MCF 10A (cell line): ENCODE measurements at places on chromosomes 16 and 17.

DNA sequence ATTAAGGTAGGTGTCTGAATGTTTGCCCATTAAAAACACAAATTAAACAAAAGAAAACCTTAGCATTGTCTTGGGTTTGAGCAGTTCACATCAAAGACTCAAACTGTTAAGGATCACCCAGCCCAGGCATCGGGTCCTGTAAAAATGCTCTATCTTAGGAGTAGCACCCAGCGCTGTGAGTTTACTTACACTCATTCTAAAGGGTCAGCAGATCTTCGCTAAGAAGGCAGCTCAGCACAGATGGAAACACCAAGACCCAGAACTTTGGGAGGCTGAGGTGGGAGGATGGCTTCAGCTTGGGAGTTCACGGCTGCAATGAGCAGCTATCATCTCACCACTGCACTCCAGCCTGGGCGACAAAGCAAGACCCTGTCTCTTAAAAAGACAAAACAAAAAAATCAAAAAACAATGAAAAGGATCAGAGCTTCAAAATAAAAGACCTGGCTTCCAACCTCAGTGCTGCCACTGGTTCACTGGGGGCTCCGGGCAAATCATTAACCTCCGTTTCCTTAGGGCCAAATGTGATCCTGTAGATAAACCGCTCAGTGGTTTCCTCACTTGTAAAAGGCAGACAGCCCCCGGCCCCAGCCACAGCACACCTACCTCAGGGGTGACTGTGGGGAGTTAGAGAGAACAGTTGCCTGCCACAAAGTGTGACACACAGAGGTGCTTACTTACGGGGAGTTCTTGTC is 11.1 kb downstream of the COG1 start:
- DNase-seq = no peak

DNA sequence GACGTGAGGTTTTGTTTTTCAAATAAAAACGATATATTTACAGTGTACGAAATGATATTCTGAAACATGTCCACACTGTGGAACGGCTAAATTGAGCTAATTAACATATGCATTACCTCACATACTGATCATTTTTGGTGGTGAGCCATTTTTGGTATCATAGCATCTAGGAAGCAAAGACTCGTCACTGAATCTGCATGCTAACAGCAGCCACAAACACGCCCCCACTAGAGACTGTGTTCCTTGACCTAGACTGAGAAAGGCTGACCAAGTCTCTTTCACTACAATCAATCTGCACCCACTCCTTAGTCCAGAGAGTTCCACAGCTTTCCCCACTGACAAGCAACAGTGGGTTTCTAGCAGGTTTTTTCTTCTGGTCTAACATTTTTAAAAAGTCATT is 29.5 kb downstream of the NPLOC4 start:
- no peak for DNase-seq

DNA sequence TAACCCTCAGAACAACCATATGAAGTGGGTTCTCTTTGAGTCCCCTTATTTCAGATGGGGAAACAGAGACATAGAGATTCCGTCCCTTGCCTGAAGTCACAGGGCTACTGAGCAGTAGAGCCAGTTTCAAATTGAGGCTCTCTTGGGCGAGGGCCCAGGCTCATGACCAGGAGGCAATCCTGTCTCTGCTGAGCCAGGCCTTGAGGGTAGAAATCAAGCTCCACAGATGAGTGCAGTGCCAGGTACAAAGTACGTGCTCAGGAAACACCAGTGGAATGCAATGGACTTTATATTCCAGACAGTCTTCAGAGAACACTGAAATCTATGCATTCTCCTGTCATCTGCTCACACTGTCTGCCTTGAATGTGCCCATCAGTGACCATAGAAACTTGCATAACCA is 291.7 kb upstream of the MAF start:
- DNase-seq = no peak

GRCh38 chr17:19363460-19364035 is 1.0 kb upstream of the B9D1 start:
- no peak for DNase-seq

DNA sequence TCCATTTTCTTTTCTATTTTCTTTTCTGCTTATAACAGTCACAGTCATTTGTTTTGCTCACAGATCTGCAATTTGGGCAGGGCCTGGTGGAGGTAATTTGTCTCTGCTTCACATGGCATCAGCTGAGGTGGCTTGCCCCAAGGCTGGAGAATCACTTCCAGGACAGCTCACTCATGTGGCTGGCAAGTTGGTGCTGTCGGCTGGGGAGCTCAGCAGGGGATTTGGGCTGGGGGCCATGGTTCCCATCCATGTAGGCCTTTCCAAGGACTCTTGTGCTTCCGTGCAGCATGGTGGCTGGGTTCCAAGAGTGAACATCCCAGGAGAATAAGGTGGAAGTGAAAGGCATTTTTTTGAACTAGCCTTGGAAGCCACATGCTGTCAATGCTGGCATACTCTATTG is 85.7 kb downstream of the MGAT5B start:
- DNase-seq = no peak
